CD4-positive, alpha-beta T cell treated with Interleukin-17A for 4 hours (primary cell): ENCODE measurements at places on chromosomes 1 and 21.

DNA sequence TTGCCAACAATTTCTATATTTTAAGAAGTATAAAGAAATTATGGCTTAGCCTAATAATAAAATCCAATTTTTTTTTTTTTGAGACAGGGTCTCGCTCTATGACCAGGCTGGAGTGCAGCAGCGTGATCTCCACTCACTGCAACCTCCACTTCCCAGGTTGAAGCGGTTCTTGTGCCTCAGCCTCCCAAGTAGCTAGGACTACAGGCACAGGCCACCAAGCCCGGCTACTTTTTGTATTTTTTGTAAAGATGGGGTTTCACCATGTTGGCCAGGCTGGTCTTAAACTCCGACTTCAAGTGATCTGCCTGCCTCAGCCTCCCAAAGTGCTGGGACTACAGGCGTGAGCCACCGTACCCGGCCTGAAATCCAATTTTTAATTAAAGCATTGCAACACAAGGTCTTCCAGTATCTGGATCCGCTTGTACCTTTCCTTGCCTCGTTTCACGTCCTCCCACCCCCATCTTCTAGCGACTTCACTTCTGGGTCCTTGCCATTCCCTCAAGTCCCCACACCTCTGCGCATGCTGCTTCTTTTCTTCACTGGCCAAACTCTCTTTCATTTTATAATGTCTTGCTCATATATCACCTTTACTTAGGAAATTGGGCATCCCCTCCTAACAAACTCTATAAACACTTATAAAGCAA is 2.3 kb downstream of the FUBP1 start:
- no peak for DNase-seq

- no peak for DNase-seq
Observed at GRCh38 chr1:101632548-101633272, 364.0 kb downstream of the OLFM3 start.

- DNase-seq = no peak
Observed at GRCh38 chr1:228084325-228084724, 1.8 kb downstream of the ARF1 start.

- peak; percentile 14 for DNase-seq
Observed at GRCh38 chr1:42756956-42757891, 9.6 kb downstream of the P3H1 start.

GRCh38 chr1:47870946-47871676 is 126.1 kb downstream of the TRABD2B start:
- no peak for DNase-seq

DNA sequence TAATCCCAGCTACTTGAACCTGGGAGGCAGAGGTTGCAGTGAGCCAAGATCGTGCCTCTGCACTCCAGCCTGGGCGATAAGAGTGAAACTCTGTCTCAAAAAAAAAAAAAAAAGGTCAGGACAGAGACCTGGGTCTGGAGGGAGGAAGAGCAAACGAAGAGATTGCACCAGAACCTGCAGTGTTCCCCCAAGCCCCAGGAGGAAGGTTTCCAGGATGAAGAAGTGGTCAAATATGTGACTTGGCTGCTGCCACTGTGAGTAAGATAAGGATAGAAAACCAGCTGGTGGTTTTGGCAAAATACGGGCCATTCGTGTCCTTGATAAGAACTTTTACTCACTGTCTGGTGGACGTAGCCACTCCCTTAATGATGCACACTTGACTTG is 42.2 kb downstream of the CLDN14 start:
- DNase-seq = no peak

GRCh38 chr1:175169286-175170018 is 23.1 kb downstream of the KIAA0040 start:
- DNase-seq = no peak

- peak; percentile 35 for DNase-seq
Observed at GRCh38 chr21:34936371-34936789, 112.7 kb downstream of the RUNX1 start.

DNA sequence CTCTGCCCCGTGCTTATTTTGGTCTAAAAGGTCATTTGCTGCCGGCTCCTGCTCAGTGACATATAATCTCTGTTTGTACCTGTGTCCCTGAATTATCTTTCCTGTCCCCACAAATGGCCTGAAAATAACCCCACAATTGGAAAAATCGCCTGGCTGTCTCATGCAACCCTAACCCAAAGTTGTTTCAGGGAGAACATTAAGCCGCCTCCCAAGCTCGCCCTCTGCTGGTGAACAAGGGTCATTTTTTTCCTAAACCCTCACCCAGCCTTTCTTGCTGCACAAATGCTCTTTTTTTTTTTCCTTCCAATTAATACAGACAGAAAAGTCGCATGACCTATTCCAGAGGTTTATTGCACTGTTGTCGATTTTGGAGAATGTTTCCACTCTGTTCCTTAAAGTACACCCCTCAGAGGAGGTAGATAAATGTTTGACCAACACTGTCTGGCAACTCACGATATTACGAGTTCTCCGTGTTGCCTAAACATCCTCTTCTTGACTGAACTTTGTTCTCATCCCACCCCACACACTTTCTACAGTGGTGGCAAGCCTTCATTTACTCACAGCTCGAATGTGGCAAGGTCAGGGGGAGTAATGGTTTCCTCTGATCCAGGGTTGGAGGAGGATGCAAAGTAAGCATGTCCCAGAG is 148.7 kb downstream of the ZZZ3 start:
- peak; percentile 77 for DNase-seq

- DNase-seq = no peak
Observed at GRCh38 chr1:98920441-98921110, 84.1 kb downstream of the PLPPR5 start.

- no peak for DNase-seq
Observed at GRCh38 chr21:42863504-42863870, 15.9 kb downstream of the WDR4 start.

DNA sequence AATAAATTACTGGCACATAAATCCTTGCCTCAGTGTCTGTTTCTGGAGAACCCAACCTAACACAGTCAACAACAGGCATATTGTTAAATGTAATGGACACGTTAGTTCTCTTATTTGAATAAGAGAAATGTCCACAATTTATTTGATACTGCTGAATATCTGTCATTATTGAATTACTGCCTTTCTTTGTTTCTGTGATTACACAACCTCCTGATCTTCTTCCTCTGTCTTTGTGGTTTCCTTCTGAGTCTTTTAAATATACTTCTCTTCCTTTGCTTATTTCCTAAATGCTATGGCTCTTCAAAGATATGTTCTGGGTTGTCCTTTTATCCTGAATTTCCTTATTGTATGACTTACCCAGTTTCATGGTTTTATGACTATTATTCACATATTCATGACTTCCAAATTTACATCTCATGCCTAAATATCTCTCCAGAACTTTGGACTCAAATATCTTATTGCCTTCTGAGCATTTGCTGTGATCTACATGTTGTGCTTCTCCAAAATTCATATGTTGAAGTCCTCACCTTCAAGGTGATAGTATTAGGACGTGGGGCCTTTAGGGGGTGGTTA is 39.9 kb downstream of the MSH4 start:
- no peak for DNase-seq

DNA sequence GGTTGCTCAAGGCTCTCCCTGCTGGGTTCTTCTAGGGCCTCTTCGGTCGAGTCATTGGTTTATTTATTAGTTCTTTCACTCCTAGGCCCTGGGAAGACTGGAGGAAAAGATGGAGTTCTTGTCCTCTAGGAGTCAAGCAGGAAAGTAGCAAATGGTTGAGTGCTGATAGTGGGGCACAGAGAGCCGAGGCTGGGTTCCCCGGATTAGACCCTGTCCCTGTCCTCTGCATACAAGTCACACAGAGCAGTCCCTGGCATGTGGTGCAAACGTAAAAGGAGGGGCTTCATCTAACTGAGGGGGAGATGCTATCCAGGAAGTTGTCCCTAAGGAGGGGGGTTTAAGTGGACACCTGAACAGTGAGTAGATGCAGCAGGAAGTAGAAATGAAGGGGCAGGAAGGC is 19.2 kb upstream of the KCNE2 start:
- no peak for DNase-seq

- no peak for DNase-seq
Observed at GRCh38 chr1:220787069-220787619, 431 bp downstream of the MTARC1 start.

- no peak for DNase-seq
Observed at GRCh38 chr1:219304227-219305226, 130.8 kb downstream of the LYPLAL1 start.

- no peak for DNase-seq
Observed at GRCh38 chr1:236336084-236336483, 54.3 kb upstream of the ERO1B start.

GRCh38 chr1:154798645-154799044 is 71.4 kb downstream of the KCNN3 start:
- DNase-seq = no peak

DNA sequence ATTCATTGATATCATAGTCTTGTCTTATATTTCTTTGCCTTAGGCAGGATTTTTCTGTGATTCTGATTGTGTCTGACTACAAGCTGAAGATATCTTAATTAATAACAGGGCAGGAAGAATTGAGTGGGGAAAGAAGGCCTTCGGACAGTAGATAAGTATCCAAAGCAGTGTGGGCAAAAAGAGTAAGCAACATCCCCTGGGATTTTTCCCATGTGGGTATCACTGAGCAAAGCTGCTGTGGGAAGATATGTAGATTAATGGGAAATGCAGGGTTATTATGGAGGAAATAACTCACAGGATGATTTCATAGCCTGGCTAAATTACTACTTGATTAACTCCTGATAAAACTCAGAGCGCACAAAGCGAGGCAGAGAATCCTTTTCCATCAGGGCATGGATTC is 55.7 kb downstream of the RGS5 start:
- no peak for DNase-seq

GRCh38 chr1:28526886-28527285 is 21.0 kb downstream of the RCC1 start:
- no peak for DNase-seq

- no peak for DNase-seq
Observed at GRCh38 chr1:91864017-91864700, 21.8 kb downstream of the TGFBR3 start.

DNA sequence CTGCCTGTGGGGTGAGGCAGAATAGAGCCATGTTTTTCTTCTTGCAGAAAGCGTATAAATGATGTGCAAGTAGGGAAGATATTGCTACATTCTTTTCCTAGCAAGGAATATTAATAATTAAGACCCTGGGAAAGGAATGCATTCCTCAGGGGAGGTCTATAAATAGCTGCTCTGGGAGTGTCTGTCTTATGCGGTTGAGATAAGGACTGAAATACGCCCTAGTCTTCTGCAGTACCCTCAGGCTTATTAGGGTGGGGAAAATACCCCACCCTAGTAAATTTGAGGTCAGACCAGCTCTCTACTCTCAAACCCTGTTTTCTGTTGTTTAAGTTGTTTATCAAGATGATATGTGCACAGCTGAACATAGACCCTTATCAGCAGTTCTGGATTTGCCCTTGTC is 155.9 kb upstream of the HMCN1 start:
- DNase-seq = no peak

- DNase-seq = peak; percentile 16
Observed at GRCh38 chr1:43706598-43707189, 642 bp upstream of the ST3GAL3 start.

DNA sequence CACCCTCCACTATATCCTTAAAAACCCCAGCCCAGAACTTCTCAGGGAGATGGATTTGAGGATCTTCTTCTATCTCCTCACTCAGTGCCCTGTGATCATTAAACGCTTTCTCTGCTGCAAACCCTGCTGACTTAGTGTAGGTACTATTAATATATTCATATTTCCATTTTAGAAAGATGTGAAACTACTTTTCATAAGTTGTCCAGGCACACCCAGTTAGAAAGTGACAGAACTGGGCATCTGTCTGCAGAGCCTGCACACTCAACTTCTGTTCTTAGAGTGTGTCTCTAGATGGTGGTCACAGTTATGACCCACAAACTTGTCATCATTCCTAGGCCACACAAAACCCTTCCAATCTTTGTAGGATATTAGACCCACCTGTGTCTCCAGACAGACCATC is 55.0 kb downstream of the FCRL5 start:
- no peak for DNase-seq

- DNase-seq = no peak
Observed at GRCh38 chr1:1352786-1353388, 3.7 kb upstream of the DVL1 start.

DNA sequence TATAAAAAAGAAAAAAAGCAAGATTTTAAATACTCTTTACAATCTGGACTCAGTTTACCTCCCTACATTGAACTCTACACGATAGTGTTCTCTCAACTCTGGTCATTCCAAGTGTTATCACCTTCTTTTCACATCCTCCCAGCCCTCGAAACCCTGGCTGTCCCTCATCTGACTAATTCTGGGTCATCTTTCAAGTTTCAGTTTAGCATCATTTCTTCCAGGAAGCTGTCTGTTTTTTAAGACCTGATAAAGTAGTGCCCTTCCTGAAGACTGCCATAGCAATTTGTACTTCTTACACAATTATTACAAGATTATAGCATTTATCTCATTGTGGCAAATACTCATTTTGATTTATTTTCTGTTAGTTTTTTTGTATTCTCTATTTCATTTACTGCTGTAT is 1.2 kb downstream of the ALG14 start:
- no peak for DNase-seq

DNA sequence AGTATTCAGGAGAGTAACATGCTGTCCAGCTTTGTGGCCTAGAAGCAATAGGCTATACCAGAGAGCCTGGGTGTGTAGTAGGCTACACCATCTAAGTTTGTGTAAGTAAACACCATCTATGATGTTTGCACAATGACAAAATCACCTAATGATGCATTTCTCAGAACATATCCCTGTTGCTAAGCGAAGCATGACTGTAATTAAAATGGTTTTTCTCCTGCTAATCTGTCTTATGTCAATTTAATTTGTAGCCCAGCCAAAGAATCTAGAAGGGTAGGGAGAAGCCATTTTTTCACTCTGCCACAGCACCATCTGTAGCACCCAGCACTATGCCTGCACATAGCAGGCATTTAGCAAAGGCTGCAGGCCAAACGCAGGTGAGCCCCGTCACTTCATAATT is 2.0 kb upstream of the TTC24 start:
- no peak for DNase-seq

- DNase-seq = no peak
Observed at GRCh38 chr1:56867491-56867890, 12.9 kb downstream of the C8A start.

- DNase-seq = no peak
Observed at GRCh38 chr1:151713044-151713443, 3.6 kb downstream of the CELF3 start.

GRCh38 chr1:72051538-72051937 is 230.8 kb downstream of the NEGR1 start:
- no peak for DNase-seq

DNA sequence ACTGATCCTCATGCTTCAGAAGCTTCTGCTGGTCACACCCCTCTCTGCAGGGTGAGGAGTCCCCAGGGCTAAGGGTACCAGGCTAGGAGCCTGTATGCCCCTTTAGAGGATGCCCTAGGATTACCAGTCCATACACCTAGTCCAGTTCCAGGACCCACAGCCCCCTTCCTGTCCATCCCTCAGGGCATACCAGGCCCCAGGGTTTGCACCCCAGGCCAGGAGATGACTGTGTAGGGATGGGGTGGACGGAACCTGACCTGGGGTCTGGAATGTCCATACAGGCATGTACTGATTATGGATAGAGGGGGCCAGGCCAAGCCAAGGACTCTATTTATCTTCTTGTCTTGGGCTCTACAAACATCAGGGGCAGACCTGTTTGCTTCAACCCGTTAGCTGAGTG is 34.9 kb downstream of the TRIM67 start:
- DNase-seq = no peak
